ENCODE measurements at places on chromosomes 3 and 15. TPM values are rescaled to one million over a fixed set of nuclear protein-coding genes. Genes with fewer than 3 reads are reported as not detected.

RLBP1 gene
- total RNA-seq = not detected

USP50 gene
- 0.21 TPM for total RNA-seq

ATP10A gene
- total RNA-seq = 32.9 TPM

RPP14 gene
- 26.7 TPM for total RNA-seq

GTF2A2 gene
- total RNA-seq = 228 TPM

GOLGA8S gene
- 0.11 TPM for total RNA-seq

TICRR gene
- total RNA-seq = 18.3 TPM

SACM1L gene
- total RNA-seq = 89.7 TPM

NTRK3 gene
- total RNA-seq = not detected

CRTC3 gene
- 24.0 TPM for total RNA-seq
